Breast epithelium (tissue), 4 donors: ENCODE measurements at places on chromosomes 5 and 9. TPM values are rescaled to one million over a fixed set of nuclear protein-coding genes. Genes with fewer than 3 reads are reported as not detected.

GRCh38 chr5:390623-391491, 52.1 kb upstream of the EXOC3 start:
- DNase-seq, result no peak

- no peak for DNase-seq
Observed at GRCh38 chr9:78663369-78663768, 366.4 kb downstream of the PSAT1 start.

DNA sequence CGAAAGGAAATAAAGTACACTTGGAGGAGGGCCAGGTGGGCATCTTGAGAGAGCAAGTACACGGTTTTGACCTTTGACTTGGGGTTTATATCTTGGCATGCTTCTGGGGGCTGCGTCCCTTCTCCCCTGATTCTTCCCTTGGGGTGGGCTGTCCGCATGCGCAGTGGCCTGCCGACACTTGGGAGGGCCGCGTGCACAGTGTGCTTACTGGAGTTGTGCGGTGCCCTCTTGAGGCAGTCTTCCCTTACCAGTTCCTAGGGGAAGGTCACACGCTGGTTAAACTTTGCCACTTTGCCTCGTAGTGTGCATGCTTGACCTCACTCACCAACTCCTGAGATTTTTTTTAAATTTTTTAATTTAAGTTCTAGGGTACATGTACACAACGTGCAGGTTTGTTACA, 4.3 kb upstream of the CLPTM1L start:
- no peak for DNase-seq

DNA sequence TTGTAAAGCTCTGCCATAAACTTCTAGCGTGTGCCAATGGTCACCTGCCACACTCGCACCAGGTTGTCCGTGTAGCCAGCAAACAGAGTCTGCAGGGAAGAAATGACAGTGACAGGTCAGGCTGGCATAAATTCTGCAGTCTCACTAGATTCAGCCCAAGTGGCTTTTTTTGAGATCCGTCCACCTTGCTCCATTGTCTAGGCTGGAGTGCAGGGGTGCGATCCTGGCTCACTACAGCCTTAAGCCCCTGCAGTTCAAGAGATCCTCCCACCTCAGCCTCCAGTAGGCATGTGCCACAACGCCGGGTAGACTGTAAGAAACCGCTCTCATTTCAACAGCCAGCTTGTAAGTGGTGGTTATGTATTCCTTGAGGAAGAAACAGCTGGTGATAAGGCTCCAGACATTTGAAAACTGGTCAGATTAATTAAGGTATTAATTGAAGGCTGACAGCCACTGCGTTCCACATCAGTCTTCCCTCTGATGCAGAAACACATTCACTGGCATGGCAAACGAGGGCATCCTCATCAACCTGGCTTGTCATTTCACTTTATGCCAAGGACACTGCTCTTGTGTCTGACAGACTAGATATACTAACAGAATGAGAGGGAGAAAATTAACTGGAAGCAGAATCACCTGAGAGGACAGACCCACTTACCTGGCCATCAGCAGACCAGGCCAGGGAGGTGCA, 6.6 kb downstream of the RACK1 start:
- no peak for DNase-seq

DNA sequence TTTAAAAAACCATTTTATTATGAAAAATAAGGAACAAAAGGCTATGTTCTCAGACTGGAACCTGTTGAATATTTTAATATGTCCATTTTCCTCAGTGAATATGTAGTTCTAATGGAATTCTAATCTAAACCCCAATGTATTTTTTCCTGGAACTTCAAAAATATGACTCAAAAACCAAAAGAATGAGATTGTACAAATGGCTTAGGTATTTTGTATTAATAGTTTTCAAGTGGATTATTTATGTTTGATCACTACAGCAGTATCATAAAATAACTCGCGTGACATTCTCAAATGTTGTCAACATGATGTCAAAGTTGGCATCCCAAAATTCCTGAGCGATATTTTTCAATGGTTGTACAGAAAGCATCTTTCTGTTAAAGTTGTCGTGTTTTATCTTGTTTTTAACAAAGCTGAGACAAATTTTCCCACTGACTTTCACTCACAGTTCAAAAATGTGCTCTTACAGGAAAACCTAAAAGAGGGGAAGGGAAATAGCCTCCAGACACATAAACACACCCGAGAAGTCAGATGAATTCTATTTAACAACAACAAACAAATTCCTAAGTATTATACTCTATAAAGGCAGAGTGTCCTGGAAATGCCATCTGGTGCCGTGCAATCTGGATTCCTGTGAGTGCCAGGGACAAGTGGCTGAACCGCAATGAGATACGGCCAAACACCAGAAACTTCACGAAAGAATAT, 68.1 kb upstream of the TAS2R1 start:
- DNase-seq, result no peak

- DNase-seq, result no peak
Observed at GRCh38 chr5:103512500-103512899, 50.1 kb downstream of the NUDT12 start.

GRCh38 chr5:167576126-167576525, 715.3 kb upstream of the WWC1 start:
- DNase-seq, result no peak

- no peak for DNase-seq
Observed at GRCh38 chr5:113331209-113331551, 103.6 kb downstream of the TSSK1B start.

DNA sequence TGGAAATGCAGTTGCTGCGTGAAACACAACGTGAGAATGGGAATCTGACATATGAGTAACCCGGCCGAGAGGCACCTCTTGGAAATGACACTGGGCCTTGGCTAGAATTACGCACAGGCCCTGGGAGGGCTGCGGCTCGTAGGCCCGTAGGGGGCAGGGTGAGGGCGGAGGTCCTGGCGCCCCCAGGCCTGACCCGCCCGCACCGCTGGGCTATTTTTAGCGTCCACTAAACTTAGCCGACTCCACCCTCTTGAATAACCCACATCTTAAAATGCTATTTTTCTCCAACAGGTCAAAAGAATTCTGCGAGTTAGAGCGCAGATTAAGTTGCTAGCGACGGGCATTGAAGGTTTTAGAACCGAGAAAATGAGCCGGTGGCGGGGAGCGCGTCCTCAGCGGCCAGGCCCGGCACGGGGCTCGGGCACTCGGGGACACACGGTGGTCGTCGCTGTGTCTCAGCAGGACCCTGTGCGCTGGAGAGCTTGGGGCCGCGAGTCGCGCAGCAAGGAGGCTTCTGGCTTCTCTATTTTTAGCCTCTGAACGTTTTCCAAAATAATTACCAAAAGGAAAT, 168.5 kb downstream of the AUH start:
- no peak for DNase-seq

- no peak for DNase-seq
Observed at GRCh38 chr9:78544230-78544629, 247.3 kb downstream of the PSAT1 start.

DNA sequence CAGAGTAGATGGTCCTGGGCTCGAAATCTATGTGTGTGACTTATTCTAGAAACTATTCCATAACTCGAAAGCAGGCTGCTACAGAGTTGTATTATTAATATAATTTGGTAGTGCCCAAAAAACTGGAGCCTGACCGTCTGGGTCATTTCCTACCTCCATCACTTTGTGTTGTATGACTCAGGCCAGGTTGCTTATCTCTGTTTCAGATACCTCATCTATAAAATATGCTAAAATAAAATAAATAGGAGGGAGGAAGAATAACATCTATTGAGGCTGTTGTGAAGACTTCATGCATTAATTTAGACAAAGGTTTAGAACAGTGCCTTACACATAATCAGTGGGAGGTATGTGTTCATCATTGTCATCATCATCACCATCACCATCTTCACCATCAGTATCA, 57.7 kb downstream of the PDE4D start:
- no peak for DNase-seq

- no peak for DNase-seq
Observed at GRCh38 chr5:33931136-33931535, 5.0 kb upstream of the RXFP3 start.

DNA sequence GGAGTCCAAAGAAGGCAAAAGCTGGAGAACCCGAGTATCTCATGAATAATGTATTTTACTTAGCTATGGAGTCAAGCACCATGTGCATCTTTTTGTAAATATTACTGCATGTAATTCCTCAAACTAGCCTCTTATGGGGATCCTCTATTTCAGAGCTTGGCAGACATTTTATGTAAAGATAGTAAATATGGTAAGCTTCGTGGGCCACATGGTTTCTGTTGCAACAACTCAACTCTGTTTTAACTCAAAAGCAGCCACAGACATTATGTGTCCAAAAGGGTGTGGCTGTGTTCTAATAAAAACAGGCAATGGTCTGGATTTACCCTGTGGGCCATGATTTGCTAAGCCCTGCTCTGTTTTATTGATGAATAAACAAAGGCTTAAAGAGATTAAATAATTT, 17.3 kb downstream of the DAPK1 start:
- DNase-seq, result no peak

DNA sequence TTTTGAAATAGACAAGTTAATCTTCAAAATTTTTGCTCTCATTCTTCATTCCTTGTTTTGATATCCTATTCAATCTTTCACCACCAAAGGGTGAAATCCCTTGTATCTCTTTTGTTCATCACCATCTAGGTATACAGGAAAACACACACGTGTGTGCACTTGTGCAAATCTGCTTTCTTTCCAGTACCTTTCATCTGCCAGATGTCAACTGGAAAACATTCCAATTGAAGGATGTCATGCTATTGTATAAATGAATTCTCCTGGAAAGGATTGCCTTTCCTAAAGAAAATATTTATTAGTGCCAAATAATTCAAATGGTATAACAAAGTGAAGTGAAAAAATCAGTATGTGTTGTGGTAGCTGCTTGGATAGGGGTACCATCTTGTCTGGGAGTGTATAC, 123.7 kb downstream of the RANBP17 start:
- DNase-seq, result no peak

DNA sequence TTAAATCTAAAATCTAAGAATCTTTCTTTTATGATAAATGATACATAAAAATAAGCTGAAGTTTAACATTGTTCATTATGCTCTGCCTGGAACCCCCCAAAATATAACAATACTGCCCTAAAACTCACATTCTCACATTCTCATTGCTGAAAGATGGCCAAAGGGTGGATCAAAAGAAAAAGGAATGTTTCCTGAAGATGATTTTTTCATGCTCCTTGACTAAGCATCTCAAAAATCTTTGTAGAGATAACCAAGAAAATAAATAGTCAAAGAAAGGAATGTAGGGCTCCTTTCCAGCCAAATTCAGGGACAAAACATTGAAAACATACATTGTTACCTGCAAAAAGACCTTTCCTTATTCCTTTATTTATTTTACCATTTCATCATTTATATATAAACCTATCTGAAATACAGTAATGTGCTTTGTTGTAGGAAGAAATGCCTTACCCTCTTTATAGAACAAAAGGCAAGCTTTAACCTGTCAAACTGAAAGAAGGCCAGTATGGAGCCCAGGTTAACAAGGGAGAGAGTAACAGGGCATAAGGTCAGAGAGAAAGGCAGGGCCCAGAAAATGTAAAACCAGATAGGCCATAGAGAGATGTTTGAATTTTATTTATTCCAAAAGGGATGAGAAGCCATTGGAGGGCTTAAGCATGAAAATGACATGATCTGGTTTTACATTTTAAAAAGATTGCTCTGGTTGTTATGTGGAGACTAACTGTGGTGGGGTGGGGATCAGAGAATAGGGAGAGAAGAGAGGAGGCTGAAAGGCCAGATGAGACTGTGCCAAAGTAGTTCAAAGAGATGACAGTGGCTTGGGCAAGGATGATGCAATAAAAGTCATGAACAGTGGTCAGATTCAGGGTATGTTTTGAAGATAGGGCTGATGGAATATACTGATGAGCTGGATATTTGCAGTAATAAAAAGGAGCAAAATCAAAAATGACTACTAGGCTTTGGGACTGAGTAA, 37.3 kb upstream of the CDK5RAP2 start:
- no peak for DNase-seq

DNA sequence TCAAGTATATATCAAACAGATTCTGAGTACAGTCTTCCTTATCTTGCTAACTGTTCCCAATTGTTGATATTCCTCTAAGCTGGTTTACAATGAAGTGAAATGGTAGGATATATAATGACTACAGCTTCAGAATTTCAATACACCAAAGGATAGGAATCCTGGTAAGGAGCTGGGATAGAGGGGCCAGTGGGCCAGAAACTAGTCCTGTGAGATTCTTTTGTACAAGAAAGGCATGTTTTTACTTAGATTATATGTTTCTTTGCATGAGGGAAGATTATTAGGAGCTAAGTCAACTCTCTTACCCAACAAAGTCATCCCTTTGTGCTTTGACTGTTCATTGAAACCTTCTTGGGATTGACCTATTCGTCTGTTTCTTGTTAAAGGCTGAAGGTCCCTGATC, 435.7 kb downstream of the PLK2 start:
- DNase-seq, result no peak

GRCh38 chr5:18465833-18466681, 831.8 kb downstream of the TAF11L14 start:
- peak; percentile 22 for DNase-seq

DNA sequence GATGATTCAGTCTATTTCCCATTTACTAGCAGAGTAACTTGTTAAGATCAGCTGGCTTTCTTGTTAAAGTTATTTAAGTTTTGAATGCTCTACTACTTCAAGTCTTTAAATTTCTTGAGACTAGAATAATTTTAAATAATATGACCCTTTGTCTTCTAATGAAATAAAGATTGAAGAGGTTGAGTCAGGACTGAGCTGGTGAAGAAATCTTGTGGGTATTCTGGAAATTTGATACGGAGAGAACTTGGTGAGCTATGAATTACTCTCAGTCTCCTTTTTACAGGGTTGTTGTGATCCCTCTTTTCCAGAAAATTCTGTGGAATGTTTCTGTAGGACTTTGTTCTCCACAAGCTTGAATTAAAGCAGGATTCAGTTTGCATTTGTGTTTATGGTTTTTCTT, 29.3 kb downstream of the RNF20 start:
- DNase-seq, result no peak

CCNJL gene
- 3.6 TPM for total RNA-seq

FGF10 gene
- total RNA-seq, result 60.5 TPM

SNCAIP gene
- total RNA-seq, result 9.8 TPM

TRIM36 gene
- 7.2 TPM for total RNA-seq

CNTNAP3 gene
- total RNA-seq, result 2.6 TPM

PCDHB14 gene
- 4.2 TPM for total RNA-seq

WDR38 gene
- total RNA-seq, result not detected

STK32A gene
- total RNA-seq, result 6.9 TPM

PAX5 gene
- not detected for total RNA-seq

AGXT2 gene
- not detected for total RNA-seq

GFRA3 gene
- not detected for total RNA-seq

LHX3 gene
- not detected for total RNA-seq

BRINP1 gene
- total RNA-seq, result 27.5 TPM

PRSS3 gene
- 0.33 TPM for total RNA-seq
